ENCODE measurements at places on chromosomes 7 and 10.

GRCh38 chr7:18343047-18343446, 152.5 kb upstream of the HDAC9 start:
- DNase-seq = no peak

DNA sequence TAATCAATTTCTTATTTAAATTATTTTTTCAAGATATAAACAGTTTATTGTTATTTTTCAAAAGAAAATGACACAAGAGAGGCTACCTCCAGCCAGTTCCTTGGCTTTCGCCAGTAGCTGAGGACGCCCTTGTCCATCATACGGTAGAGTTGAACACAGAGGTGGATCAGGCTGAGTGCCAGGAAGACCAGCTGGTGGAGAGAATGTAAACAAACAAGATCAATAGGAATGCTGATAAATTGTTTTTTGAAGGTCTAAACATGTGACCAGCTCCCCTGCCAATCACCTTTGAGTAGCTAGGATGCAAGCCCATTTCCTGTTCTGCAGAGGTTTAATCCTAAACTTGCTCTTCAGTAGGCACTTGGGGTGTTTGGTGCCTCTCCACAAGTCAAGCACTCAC, 138.9 kb downstream of the PKD1L1 start:
- DNase-seq = no peak

DNA sequence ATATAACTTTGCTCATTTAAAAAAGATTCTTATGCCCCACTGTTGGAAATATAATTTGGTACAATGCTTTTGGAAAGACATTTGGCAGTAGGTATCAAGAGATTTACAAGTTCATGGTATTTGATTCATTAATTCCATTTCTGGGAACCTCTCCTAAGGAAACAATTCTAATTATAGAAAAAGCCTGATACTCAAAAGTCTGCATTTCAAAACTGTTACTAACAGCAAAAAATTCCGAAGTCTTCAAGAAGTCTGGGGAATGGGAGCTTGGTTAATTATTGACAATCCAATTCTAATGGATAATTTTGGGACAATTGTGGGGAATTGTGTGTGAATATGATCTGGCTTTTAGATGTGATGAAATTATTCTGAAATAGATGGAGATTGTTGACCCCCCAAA, 59.6 kb downstream of the HDAC9 start:
- no peak for DNase-seq

DNA sequence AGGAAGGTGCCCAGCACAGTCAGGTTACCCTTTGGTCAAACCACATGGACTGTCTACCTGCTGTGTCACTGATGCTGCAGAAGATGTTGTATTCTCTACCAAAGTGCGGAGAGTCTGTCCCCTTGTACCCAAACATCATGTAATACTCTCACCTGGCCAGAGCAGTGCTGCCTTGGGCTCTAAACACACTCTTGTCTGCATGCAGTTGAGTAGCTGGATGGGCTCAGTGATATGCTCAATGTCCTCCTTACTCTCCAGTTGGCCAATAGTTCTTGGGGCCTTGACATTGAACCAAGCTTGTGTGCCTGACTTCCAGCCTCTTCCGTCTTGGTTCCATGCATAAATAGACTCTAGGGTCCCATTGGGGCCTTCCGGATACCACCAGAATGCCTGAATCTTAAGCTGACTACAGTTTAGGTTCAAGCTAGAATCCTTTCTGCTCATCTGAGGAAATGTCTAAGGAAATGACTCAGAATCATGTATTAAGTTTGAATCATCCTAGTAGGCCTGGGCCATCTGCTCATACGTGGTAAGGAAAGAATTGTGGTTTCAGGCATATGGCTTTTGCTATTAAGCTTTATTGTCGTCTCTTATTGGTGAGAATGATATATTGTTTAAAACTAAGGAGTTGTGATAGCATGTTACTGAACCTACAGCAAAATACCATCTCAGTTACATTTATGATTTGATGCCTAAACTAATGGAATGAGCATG, 118.0 kb downstream of the OTUD1 start:
- DNase-seq = no peak

DNA sequence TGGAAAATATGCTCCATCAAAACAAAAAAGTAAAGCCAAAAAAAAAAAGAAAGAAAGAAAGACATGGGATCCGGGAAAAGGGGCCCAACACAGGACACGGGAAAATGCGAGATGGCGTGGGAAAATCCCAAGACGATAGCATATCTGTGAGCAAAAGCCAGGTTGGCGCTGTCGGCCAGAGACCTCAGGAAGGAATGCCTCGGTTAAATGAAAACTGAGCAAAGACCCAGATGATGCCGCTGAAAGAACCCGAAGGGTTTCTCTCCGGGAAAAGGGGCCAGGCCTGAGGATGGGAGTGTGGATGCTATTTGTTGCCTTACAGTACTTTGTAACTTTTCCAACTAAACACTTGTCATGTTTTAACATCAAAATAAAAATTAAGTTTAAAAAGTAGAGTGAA, 49.5 kb upstream of the PPP2R2D start:
- DNase-seq = no peak

- no peak for DNase-seq
Observed at GRCh38 chr7:29328811-29329210, 134.2 kb downstream of the CHN2 start.

GRCh38 chr7:36088553-36088952, 64.5 kb upstream of the EEPD1 start:
- no peak for DNase-seq
